ENCODE measurements at places on chromosomes 16 and 17.

DNA sequence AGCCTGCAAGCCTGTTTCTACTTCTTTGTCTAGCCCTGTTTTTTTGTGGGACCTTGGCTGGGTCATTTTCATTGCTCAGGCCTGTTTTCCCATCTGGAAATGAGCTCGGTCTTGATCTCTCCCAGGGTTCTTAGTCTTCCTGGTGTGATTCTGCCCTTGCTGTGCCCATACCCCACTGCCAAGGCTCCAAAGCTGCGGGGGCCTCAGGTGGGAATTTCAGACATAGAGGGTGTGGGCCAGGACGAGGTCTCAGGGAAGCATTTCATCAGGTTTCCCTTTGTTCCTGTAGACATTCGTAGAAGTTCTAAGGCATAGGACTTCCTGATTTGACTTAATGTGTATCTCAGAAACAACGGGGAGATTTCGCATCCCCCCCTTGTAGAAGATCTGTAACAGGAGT lies 5.8 kb downstream of the MPRIP start:
- DNase-seq = no peak

GRCh38 chr17:77497578-77497934 lies 356.8 kb downstream of the SEC14L1 start:
- DNase-seq = no peak

DNA sequence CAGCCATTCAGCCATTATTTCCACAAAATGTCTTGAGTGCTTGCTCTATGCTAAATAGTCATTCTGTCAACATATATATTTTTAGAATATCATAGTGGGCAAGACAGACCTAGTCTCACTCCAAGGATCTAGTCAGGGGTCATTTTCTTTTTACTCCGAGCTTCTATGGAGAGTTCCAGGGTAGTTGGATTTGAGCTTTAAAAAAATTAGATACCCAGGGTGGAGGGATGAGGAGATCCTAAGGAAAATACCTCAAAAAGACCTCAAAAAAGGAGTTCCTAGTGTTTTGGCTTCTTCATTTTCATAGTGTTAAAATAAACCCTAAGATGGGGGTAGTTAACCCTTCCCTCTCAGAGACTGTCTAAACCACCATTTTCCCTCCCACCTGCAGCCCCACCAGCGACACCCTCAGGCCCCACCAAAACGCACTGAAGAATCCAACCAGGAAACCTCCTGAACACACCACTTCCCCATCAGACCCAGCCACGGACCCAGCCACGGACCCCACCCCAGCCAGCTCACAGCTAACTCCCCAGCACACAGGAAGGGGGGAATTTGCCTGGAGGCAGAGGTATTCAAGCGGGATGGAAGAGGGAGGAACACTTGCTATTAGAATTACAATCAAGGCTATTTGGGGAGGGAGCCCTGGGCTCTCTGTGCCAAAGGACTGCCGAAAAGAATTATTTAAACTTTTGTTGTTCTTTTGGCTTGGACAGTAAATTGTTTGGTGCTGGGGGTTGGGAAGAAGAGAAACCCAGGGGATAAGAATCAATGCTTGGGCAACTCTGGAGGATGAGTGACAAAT lies 2.2 kb downstream of the ETV4 start:
- DNase-seq = no peak

- DNase-seq = no peak
Observed at GRCh38 chr16:12341423-12341822, 364.9 kb downstream of the SNX29 start.

DNA sequence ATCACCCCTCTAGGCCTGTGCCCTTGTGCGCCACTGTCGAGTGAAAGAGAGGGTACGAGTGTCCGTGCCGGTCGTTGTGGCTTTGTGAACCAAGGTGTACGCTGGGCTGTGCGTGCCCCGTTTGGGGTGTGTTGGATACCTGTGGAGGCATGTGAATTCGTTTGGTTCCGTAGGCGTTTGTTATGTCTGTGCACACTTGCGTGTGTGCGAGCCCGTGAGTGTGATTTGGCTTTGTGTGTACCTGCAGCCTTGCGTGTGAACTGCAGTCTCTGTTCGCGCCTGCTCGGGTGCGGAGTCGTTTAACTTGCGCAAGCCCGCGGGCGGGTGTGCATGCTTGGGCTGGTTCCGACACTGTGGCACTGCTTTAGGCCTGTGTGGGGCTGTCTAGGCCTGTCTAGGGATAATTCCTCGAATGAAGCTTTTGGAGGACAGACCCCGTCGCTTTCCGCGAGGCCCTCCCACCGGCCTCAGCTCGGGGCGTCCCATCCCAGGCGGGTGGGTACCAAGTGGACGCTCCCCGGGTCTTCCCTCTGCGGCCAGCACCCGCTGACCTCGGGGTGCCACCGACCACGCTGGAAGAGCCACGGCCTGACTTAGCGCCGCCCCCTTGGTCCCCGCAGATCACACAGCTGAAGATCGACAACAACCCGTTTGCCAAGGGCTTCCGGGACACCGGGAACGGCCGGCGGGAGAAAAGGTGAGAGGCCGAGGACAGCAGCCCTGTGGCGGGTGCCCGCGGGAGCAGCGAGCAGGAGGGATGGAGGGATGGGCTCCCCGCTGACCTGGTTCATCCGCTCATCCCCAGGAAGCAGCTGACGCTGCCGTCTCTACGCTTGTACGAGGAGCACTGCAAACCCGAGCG lies 4.4 kb downstream of the TBX2 start:
- DNase-seq = no peak

Measured in cortex of kidney (tissue), 1 donor.